ELR (cell line): ENCODE measurements at places on chromosomes 12 and 14.
A peak's percentile ranks its signal among the peaks of the same experiment; 100 is the strongest.

- peak; percentile 64 for DNase-seq
Observed at GRCh38 chr14:99729991-99730875, 46.1 kb downstream of the CYP46A1 start.

DNA sequence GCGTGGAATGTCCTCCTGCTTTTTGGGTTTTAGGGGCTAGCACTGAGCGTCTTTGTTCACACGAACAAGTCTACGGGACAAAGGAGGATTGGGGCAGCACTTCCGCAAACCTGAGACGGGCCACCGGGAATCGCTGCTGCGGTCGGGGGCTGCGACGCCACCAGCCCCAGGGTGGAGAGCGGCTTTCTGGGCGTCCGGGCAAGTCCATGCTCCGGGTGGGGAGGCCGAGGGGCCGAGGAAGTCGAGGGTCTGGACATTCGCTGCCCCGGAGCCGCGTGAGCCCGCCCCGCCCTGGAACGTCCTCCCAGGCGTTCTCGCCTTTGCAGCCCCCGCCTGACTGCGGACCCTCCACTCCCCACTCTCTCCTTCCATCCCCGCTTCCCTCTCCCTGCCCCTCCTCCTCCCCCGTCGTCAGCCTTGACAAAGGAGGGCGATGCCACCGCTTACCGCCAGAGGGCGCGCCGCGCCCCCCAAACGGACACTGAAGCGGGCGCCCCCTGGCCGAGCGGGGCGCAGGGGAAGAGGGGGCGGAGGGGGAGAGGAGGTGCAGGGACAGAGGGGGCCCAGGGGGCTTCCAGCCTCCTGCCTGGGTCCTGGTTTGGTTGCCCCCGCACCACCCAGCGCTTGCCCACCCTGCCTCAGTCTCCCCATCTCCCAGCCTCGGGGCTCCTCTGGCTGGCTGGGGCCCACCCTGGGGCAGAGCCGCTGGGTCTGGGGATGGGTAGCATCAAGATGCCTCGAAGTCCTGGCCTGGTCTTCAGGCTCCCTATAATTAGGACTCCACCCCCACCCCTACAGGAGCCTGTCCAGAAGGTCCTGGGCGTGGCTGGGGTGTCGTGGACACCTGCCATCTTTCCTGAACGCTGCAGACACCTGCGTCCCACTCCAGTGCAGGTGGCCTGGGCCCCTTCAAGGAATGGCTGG lies 39.1 kb upstream of the INF2 start:
- DNase-seq: peak; percentile 67

DNA sequence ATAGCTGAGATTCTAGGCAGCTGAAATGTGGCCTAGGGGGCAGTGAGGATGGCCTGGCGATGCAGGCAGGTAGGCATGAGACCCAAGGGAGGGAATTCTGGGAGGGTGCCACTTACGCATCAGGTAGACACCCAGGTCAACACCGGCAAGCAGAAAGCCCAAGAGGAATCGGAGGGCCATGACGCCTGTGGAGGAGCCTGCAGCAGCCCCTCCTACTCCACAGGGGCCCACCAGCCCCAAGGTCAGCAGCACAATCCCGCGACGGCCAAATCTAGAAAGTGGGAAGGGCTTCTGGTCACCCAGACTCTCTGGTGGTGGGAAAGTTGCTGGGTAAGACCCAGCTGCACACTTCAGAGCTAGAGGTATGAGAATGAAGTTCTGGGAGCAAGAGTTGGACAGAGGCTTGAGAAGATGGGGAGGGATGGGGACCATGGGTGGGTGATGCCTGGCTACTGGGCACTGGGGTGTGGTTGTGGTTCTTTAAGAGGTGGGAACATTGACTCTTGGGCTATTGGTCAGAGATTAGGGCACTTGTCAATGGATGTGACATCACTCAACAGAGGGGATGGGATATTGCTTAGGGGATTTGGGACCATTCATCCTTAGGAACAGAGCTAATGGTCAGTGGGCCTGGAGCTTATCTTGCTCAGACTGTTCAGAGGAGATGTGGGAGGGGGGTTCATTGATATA lies 3.4 kb downstream of the SLC22A17 start:
- no peak for DNase-seq

DNA sequence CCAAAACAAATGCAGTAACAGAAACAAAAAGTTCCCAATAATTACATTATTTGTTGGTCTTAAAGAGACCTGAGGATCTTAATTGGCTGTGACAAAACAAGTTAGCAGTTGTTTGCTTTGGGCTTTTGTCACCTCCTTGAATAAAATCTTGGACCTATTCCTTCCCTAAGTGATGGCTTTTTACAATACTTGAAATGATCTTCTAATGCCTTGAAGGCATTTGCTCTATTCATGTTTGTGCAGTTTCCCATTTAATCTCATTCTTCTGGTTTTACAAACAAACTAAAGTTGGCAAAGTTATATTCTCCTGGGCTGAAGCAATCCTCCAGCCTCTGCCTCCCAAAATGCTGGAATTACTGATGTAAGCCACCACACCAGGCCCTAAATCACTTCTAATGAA lies 98.8 kb downstream of the OSBPL8 start:
- DNase-seq: no peak

GRCh38 chr14:72736786-72737559 lies 156.9 kb downstream of the DPF3 start:
- DNase-seq: no peak

DNA sequence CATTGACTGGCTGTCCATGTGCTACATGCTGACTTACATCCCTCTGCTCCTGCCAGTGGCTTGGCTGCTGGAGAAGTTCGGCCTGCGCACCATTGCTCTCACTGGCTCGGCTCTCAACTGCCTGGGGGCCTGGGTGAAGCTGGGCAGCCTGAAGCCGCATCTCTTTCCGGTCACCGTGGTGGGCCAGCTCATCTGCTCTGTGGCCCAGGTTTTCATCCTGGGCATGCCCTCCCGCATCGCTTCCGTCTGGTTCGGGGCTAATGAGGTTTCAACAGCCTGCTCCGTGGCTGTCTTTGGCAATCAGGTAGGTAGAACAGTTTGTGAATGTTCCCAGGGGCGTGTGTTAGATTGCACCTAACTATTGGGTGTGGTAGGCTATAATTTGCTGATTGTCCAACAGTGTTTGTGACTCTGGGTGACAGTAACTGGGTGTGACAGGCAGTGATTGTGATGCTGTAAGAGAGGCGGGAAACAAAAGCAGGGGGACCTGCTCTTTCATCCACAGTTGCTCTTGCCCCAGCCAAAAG lies 981 bp downstream of the FLVCR2 start:
- no peak for DNase-seq

- DNase-seq: peak; percentile 88
Observed at GRCh38 chr12:30719060-30719459, 23.4 kb upstream of the IPO8 start.

DNA sequence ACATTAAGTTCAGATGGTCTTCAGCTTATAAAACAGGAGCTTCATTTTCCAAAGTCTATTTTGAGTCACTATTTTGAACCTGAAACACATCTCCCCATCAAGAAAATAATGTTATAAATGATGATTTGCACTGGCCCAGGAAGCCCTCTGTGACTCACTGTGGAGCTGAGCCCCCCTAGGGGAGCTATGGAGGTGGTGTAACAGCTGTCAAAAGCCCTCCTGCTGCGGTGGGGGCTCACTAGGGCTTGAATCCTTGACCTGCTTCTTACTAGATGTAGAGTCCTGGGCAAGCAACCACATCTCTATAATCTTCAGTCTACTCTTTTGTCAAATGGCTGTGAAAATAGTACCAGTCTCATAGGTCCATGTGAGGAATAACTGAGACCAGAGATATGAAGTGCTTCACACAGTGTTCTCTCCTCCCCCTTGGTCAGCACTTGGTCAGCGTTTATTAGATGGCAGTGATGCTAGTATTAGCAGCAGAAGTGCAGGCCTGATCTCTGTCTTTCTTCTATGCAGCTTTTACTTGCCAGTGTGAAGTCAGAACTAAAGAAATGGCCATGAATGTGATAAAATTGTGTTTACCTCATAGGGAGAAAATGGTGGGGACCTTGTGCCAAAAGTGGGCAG lies 83.4 kb downstream of the RTN1 start:
- no peak for DNase-seq

DNA sequence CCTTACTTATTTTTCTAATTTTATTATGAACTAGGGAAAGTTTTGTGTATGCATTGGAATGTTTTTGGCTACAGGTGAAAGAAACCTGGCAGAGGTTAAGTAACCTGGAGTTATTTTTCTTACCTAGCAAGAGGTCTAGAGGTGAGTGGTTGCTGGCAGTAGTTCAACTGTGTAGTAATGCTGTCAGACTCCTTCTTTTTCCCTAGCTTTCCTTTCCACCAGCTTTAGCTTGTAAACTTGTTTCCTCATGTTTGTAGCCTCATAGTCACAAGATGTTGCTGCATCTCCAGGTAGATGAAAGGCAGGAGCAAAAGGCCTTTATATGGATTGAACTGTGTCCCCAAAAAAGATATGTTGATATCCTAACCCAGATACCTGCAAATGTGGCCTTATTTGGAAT lies 105.1 kb upstream of the AMIGO2 start:
- no peak for DNase-seq

GRCh38 chr12:95004610-95005009 lies 1.1 kb upstream of the NDUFA12 start:
- DNase-seq: no peak

DNA sequence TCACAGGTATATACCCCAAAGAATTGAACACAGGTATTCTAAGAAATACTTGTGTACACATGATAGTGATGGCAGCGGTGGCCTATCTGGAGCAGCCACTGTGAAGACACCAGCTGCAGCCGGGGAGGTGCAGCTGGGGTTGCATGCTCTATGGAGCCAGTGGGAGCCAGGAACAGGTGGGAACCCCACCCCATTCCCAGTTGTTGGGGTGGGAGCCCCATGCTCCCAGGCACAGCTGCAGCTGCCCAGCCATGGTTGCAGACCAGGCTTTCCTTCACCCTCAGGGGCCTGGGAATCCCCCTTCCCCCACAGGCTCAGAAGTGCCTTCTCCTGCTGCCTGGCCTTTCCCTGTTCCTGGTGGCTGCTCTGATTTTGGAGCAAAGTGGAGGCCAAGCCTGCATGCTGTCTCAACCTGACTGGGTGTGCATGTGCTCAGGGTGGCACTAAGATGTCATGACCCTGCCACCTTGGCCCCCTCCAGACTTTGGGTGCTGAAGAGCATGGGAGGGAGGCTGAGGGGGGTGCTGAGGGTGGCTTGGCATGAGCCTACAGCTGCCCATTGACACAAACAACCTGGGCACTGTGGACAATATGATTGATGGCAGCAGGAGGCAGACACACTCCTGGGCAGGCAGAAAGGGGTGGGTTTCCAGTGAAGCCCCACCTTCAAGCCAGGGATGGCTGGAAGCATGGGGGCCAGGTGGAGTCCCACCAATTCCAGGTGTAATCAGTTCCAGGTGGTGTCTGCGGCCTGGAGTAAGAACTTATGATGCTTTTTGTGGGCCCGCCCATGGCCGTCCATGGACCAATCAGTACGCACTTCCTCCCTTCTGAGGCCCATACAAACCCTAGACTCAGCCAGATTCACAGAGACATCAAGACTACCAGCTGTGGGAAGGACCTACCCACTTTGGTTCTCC lies 234.7 kb downstream of the ADGRD1 start:
- DNase-seq: no peak

DNA sequence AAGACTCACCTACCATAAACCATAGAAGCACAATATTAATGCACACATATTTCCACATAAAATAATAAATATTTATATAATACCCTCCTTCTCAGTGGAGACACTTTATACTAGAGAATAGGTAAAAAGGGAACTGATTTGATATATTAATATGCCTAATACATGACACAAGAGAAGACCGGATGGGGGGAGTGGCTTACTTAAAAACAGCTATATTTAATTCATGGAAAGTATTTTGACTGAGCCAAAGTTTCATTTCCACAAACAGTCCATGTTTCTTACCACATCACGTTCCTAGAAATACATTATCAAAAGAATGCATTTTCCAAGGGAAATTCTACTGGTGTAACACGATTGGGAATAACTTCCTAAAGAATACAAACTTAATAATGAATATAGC lies 63.4 kb downstream of the ITPR2 start:
- DNase-seq: no peak

DNA sequence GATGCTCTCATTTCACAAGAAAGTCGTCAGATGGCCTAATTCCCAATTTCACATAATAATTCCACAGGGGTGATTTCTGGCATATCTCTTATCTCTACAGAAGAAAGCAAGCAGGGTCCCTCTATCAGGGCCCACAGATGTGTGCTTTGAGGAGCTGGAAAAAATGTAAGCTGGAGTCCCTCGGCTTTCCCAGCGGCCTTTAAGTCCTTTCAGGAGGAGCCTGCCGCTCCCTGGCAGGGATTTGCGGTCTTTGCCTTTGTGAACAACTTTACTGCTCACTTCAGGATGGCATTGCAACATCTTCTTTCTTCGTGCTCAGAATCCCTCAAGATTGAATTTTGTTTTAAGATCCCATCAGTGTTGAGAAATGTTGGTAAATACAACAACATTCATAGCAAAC lies 83.0 kb downstream of the FZD10 start:
- no peak for DNase-seq

GRCh38 chr12:4152145-4152795 lies 121.3 kb upstream of the CCND2 start:
- DNase-seq: no peak

GRCh38 chr14:75453817-75454434 lies 26.1 kb downstream of the JDP2 start:
- DNase-seq: no peak

- DNase-seq: peak; percentile 61
Observed at GRCh38 chr14:28766469-28766955, at the start of gene FOXG1. TSS of gene FOXG1 (plus strand) at chr14:28766787. CDS start at chr14:28767280, 493 bp downstream.

DNA sequence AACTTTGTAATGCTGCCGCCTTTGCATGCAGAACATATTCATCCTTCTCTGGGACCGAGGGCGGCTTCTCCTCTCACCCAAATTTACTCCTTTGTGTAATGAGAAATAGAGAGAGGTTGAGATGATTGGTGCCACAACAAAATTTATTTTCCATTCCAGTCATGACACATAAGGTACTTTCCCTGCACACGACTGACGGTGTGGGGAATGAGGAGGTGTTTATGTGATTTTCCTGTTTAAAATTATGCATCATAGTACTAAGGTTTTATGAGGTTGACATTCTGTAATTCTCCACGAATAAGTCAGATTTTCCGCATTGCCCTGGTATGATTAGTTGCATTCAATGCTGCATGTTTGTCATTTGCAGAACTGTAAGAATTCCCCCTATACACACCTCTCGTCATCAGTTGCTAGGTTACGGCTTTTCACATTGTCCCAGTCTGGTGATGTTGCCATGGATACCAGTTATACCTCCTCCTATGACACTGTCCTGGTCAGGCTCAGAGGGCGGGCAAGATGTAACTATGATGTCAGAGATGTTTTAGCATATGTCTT lies 23.1 kb downstream of the BICDL1 start:
- DNase-seq: peak; percentile 75

GRCh38 chr12:3698218-3698974 lies 54.5 kb downstream of the CRACR2A start:
- peak; percentile 95 for DNase-seq
